ENCODE measurements at places on chromosomes 2 and 18. TPM values are rescaled to one million over a fixed set of nuclear protein-coding genes. Genes with fewer than 3 reads are reported as not detected.

Gene TTC32
- 25.6 TPM for total RNA-seq

DNA sequence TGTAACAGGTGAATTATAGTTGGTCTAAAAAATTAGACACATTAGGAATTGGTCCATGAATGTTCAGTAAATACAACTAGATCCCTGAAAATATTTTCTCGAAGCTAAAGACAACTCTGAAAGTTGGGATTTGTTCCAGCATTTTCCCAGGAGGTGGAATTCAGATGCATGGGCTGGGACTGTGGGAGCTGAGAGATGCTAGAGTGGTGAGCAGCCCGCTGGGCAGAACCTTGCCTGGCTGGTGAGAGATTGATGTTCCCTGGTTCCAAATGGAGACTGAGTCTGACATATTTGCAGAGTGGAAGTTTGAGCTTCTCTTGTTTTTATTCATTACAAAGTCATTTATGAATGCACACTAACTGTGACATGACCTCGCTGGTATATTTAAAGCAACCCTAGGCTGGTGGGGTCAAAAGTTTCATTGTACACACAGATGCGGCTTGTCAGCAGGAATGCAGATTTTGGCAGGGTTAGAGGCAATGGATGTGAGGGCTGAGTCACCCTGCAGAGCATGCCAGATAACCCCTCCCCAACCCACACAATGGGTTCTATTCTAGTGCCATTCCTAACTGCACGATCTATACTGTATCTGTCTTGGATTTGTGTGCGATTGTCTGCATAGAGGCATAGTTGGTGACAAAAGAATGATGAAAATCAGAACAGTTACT lies 23.5 kb upstream of the TMEM178A start:
- DNase-seq: no peak

Gene ACOXL
- 5.3 TPM for total RNA-seq

Gene L3MBTL4
- 50.9 TPM for total RNA-seq

Gene NCKAP1
- total RNA-seq: 82.9 TPM

GRCh38 chr2:136957044-136957443 lies 191.7 kb downstream of the THSD7B start:
- no peak for DNase-seq

- no peak for DNase-seq
Observed at GRCh38 chr2:120476141-120476540, 130.2 kb downstream of the INHBB start.

- no peak for DNase-seq
Observed at GRCh38 chr18:76507830-76508385, 12.9 kb upstream of the ZNF516 start.

Gene CHRNG
- total RNA-seq: not detected

DNA sequence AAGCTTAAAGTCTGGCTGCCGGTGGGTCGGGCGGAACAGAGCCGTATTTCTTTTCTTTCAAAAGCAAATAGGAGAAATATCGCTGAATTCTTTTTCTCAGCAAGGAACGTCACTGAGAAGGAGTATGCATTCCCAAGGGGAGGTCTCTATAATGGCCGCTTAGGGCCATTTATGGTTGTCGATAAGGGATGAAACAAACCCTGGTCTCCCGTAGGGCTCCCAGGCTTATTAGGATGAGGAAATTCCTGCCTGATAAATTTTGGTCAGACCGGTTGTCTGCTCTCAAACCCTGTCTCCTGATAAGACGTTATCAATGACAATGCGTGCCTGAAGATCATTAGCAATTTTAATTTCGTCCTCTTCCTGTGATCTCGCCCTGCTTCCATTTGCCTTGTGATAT lies 227.7 kb upstream of the ZEB2 start:
- no peak for DNase-seq

DNA sequence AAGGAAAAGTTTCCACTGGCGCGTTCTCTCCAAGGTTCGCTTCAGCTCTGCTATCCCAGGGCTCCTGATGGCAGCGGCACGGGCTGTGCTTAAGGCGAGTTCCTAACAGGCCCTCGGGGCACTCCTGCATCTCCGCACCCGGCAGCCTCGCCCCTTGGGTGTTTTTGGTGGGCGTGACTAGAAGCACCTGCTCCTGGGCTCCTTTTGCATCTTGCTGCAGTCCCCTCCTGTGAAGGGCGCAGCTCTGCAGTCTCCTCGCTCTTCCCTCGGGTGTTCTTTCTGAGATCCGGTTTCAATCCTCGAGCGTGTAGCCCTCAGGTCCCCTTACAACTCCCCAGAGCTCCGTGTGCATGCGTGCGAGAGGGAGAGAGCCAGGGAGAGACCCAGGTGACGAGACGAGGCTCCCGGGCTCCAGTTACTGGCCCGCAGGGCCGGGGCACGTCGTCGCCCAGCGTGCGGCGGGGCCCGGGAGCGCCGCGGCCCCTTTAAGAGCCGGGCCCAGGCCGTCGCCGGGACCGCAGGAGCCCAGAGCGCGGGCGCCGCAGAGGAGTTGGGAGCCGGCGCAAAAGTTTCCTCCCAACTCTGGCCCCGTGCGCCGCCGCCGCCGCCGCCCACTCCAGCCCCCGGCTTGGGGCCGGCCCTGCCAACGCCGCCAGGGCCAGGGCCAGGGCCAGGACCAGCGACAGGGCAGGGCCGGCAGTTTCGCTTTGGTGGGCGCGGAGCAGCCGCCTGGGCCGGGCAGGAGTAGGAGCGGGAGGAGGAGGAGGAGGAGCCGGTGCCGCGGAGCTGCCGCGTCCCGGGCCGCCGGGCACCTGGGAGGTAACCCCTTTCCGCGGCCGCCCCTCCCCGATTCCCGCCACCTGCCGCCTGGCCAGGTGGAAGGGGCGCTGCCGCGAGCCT lies at the start of gene PARD3B:
Gene PARD3B, plus strand, starts transcription at position 515 of the 900 bp plus-strand sequence. CDS start 525 bp downstream, outside the sequence.
- peak; percentile 72 for DNase-seq

DNA sequence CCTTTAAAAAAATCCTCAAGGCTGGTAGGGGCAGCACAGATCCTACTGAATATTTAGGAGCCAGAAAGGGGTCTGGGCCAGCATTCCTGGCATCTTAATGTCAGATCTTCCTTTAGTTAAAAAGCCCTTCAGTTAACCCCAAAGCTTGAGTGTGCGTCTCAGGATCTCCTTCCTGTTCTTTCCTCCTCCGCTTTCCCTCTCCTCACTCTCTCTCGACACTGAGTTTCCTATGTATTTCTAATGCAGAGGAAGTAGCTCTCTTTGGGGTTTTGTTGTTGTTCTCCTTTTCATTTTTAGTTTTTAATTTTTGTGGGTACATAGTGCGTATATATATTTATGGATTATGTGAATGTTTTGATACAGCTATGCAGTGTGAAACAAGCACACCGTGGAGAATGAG lies 109.9 kb upstream of the COPS8 start:
- no peak for DNase-seq

- no peak for DNase-seq
Observed at GRCh38 chr2:169073963-169074751, 4.8 kb downstream of the DHRS9 start.

- DNase-seq: no peak
Observed at GRCh38 chr2:161115605-161116380, 44.4 kb upstream of the TANK start.

- DNase-seq: no peak
Observed at GRCh38 chr2:39540414-39540813, 103.3 kb upstream of the MAP4K3 start.

GRCh38 chr2:167825664-167826063 lies 421.7 kb downstream of the STK39 start:
- no peak for DNase-seq

DNA sequence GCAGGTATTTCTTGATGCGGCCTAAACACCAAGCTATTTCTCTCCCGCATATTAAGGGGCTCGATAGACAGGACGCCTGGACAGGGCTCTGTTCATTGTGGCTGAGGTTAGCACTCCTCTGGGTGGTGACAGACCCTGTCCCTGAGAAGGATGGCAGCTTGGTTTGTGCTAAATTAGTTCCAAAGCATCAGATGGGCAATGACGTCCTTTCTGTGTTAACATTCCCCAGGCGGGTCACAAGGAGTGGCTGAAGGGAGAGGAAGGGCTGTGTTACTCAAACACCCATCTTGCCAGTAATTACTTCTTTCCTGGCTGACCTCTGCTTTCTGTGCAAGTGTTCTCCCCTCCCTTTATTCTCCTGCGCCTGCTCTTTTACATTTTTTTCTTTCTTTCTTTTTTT lies 75.0 kb downstream of the TMEM247 start:
- DNase-seq: no peak

Gene SERPINB3
- total RNA-seq: 0.74 TPM
